ENCODE measurements at places on chromosomes 5 and 9.
A peak's percentile ranks its signal among the peaks of the same experiment; 100 is the strongest.

- DNase-seq, result no peak
Measured at GRCh38 chr5:17801595-17801994, 167.3 kb downstream of the TAF11L14 start.

DNA sequence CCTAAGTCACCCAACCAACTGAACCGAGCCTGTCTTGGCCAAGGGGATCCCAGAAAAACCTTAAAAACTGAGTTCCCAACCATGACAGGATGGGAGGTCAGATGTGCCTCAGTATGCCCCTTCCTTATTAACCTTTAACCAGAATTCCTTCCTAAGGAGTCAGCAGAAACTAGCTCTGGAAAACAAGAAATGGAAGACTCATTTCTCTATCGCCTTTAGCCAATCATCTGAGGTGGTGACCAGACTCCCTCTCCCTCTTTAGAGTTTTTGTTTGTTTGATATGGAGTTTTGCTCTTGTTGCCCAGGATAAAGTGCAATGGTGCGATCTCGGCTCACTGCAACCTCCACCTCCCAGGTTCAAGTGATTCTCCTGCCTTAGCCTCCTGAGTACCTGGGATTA lies 37.5 kb downstream of the SLC28A3 start:
- no peak for DNase-seq

DNA sequence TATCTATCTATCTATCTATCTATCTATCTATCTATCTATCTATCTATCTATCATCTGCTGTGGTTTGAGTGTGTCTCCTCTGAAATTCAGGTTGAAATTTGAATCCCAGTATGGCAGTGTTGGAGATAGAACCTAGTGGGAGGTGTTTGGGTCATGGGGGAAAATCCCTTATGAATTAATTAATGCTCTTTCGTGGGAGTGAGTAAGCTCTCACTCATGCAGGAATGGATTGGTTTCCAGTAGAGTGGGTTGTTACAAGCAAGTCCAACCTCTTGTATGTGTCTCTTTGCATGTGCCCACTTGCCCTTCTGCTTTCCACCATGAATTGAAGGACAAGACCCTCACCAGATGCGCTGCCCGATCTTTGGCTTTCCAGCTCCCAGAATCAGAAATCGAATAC lies 113.0 kb downstream of the ANXA1 start:
- DNase-seq, result no peak

DNA sequence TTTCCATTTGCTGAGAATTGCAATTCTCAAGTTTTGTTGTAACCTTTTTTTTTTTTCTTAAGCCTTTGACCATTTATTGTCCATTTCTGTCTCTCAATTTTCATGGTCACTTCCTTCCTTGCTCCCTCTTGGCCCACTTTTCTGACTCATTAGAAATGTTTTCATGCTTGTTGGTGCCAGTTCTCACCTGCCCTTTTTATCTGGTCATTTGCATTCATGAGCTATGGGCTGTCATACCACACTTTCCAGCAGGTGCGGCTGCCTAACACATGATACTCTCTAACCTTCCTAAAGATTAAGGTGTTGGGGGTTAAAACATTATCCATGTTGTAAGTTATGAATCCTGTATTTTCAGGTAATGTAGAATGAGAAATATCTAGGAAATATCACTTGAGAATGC lies 150.5 kb upstream of the TLX3 start:
- DNase-seq, result no peak

GRCh38 chr5:69184621-69185020 lies 4.8 kb upstream of the CENPH start:
- DNase-seq, result no peak

DNA sequence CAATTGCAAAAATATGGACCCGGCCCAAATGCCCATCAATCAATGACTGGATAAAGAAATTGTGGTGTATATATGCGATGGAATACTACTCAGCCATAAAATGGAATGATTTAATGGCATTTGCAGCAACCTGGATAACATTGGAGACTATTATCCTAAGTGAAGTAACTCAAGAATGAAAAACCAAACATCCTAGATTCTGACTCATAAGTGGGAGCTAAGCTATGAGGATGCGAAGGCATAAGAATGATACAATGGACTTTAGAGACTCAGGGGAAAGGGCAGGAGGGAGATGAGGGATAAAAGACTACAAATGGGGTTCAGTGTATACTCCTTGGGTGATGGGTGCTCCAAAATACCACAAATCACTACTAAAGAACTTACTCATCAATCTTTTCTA lies 247.6 kb upstream of the FBXL7 start:
- no peak for DNase-seq

DNA sequence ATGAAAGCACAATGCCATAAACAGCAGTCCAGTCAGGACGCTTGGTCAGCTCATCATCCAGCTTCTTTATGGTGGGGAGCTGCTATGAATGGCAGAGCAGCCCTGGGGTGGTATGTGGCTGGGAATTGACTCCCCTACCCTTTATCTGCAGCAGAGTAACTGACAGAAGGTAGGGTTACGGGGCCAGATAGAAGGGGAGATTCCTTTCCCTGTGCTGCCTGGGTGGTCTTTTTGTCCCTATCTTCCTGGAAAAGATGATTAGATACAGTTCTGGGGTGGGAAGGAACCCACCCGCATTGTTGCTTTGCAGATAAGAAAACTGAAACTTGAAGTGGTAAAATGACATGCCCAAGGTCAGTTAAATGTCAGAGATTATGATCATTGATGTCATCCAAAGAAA lies 405.5 kb downstream of the ARHGEF28 start:
- DNase-seq, result no peak

DNA sequence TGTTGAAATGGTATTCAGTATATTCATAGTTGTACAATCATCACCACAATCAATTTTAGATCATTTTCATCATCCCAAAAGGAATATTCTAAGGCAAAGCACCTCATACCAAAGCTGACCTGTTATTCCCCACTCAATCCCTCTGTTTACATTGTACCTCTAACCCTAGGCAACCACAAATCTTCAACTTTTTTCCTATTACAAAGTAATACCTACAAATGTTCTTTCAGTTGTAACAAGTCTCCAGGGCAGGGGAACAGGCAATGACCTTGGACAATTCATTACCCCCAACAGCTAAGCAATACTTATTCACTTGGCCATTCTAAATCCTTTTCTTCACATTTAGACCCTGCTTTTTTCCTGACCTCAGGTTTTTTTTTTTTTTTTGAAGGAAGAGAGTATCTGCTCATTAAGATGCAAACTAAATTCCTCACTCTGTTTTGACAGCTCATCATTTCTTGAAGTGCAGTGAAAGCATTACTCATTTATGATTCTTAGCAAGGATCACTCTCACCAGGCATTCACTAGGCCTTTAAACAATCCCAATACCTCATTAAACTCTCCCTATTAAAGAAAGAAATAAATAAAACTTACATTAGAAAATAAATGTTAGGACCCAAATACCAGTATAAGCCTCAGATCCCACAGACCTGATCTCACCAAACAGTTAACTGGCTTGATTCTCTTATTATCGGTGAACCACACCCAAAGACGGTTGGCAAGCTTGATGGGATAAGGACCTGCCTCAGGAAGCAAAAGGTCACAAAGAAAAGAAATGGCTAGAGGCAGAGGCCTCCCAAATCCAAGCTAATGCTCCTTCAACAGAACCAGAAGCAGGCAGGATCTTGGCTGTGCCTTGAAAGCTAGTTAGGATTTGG lies 15.3 kb downstream of the MTMR12 start:
- no peak for DNase-seq

DNA sequence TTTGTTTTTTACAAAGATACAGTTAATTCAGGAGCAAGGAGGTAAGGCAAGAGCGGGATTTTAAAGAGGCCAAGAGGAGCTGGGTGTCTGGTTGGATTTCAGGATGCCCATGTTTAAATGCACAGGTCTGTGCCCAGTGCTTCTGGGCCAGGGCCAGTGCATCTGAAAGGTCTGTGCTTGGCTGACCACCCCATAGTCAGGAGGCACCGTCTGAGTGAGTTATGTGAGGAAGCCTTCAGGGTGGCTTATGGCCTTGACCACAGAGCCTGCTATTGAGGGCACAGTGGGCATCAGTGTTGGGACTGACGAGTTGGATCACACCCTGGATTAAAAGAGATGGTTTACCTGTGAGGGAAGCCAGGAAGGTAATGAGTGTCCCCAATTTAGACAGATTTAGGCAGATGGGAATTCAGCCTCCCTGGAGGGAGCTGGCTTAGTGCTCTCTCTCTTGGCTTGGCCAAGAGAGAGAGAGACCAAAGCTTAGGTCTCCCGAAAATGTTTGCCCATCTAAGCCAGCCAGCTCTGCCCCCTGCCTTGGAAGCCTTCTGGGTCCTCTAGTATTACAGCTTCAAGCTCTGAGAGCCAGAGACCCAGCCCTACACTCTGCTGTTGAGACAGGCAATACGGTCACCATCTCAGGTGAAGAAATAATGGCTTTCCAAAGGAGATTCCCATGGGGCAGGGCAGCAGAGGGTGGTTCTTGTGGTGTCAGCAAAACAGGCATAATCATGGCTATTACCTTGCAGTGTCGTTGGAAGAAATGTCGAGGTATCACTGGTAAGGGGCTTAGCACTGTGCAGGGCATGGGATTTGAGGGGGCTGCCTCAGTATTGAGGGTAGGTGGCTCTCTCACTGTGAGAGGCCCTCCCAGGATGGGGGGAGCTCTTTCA lies 68.6 kb downstream of the RGS3 start:
- DNase-seq, result no peak

DNA sequence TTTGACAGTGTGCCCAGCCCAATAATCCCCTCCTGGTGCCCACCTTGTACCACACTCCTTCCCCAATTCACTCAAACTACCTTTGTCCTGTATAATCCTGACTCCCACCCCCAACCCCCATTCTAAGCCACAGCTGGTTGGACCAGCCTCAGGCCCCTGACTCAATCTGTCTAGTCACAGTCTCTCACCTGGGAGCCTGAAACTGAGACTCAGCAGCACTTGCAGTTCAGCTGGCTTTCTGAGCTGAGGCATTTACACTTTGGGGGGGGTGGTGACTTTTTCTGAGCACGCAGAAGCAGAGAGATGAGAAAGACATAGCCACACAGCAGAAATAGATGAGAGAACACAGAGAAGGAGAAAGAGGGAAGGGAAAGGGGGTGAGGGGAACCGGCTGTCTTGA lies 247.3 kb downstream of the MAN2A1 start:
- DNase-seq, result no peak

DNA sequence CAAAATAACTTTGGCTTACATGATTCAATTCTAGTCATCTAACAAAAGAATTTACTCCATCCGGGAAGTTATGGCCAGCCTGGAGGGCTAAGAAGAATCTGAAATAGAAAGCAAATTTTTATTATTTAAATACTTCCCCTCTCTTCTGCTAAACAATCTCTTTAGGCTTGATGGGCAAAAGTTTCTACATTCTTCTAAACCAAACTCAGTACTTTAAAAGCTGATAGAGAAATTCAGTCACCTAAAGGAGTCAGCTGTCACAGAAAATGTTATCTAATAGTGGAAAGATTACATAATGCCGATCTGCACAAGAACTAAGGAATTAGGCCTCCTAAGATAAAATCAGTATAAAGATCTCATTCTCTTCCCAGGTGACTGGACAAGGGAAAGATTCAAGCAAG lies 32.4 kb downstream of the GNAQ start:
- no peak for DNase-seq

DNA sequence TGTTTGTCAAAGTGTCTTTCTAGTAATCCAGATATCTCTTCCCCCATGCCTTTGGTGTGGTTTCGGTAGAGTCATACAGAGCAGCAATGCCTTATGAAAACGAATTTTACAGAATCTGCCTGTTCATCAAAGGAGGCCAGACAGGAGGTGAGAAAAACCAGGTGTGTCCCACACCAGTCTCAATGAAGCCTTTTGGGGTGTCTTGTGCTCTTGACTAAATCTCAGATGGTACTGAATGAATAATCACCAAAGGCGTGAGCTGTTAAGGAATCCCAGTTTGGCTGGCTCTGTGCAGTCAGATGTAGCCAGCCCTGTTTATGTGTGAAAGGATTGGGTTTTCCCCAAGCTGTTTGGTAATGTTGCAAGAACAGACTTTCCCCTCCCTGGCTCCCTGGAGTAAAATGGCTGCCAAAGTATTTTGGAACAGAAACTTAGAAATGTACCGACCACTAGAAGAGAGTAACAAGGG lies 70.8 kb upstream of the CDKN2B start:
- peak; percentile 10 for DNase-seq

- DNase-seq, result no peak
Measured at GRCh38 chr5:100401149-100401548, 134.0 kb upstream of the FAM174A start.
